Activated CD4-positive, alpha-beta T cell treated with anti-CD3 and anti-CD28 coated beads for 1 hour (primary cell): ENCODE measurements at places on chromosomes 5 and 9.

DNA sequence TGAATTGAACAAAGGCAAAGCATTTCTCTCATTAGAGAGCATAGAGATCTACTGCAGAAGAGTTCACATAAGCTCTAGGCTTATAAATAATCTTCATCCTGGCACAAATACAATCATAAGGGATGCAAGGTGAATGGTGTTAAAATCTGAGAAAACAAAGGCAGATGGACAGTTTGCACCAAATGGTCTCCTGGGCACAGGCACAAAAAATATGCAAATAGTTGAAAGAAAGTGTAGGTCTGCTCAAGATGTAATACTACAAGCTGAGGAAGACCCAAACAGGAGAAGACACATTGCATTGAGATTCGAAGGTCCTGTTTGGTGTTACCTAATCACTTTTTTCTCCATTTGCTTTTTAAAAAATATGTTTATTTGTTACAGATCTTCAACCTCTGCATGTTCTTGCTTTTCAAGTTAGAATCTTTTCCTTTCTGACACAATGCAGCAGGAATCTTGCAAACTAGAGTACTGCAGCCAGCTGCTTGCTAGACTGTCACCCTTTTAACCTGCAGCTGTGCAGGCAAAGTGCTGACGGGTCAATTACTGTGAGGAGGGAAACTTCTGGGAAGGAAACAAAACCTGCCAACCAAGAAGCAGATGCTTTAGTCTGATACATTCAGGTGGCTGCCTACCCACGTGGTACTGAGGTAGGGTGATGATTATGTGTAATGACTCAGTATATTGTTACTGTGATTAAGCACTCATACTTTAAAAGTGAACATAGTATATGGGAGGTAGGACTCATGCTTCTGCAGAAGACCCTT, 1048.6 kb upstream of the SEMA6A start:
- no peak for DNase-seq

GRCh38 chr5:57513785-57514184, 31.2 kb upstream of the ACTBL2 start:
- DNase-seq: no peak

GRCh38 chr9:112061152-112061740, 113.9 kb downstream of the SUSD1 start:
- DNase-seq: no peak

DNA sequence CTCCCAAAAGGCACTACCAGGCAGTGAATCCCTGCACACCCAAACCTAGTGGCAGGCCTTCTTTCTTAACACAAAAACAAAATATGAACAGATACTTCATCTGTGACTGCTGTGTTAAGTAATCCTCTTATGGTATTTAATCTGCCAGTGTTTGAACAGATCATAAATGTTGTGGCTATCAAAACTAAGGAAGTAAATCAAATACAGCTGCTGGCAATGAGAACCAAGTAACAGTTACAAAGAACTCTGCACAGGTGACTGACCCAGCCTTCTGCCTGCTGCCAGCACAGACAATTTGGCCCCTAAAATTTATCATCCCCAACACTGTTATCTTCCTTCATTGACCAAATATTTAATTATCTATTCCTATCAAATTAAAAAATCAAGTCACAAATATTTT, 78.0 kb downstream of the GNAQ start:
- no peak for DNase-seq

DNA sequence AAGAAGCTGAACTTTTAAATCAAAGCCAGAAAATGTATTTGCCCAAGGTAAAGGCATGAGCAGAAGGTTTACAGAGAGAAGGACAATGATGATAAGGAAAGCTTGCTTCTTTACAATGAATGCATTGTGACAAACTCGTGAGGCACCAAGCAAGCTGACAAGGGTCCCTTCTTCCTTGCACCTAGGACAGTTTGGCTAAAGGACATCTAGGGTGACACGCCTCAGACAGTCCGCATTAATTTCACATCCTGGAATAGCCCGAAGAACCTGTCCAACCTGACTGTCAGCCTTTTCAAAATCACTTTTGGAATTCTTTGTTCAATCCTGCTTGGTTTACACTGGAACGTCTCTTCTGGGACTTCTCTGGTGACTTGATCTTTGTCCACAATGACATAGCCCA, 146.4 kb upstream of the MAP3K1 start:
- no peak for DNase-seq

GRCh38 chr5:150623152-150623877, 17.1 kb upstream of the SYNPO start:
- DNase-seq: no peak

- DNase-seq: no peak
These were observed 812 bp downstream of the CETN3 start for GRCh38 chr5:90408571-90409317.

- no peak for DNase-seq
These were observed 330 bp downstream of the TBC1D2 start for GRCh38 chr9:98255061-98255577.

GRCh38 chr5:31614151-31615020, 24.5 kb upstream of the PDZD2 start:
- DNase-seq: no peak

GRCh38 chr5:23289162-23289561, 218.2 kb upstream of the PRDM9 start:
- DNase-seq: no peak

GRCh38 chr5:151171529-151171928, 13.9 kb upstream of the ANXA6 start:
- no peak for DNase-seq

DNA sequence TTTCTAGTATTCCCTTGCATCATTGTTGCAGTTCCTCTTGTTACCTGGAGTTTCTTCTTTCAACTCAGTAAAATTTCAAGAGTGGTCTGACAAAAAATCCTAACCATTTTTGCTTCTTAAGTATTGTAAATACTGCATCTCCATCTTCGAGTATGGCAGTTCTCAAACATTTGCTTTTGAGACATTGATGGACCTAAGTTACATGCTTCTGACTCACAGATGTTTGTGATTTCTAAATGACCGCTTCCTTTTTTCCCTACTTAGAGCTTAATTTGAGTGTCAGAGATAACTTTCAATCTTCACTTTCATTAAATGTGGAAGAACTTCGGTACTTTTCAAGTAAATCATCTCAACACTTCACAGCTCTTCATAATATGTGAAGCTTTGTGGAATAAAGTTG, 4.2 kb downstream of the UHRF2 start:
- no peak for DNase-seq

GRCh38 chr9:107049803-107050184, 186.8 kb downstream of the ZNF462 start:
- DNase-seq: no peak

GRCh38 chr5:131533836-131534235, 101.2 kb downstream of the RAPGEF6 start:
- DNase-seq: no peak

DNA sequence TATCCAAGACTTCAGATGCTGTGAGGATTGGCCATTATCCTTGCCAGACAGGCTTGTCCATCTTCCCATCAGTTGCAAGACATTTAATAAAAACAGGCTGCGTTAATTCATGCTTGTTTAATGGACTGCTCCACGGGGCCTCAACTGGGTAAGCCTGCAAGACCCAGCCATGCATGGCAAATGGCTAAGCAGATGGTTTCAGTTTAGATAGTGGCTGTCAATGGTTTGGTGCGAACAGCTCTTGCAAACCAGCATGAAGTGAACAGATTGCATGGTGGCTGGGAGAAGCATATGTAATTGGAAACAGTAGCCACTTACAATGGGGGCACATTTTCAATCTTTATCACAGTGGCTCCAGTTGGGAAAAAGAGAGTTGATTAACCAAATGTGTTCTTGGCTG, 628.2 kb upstream of the KLF4 start:
- no peak for DNase-seq

DNA sequence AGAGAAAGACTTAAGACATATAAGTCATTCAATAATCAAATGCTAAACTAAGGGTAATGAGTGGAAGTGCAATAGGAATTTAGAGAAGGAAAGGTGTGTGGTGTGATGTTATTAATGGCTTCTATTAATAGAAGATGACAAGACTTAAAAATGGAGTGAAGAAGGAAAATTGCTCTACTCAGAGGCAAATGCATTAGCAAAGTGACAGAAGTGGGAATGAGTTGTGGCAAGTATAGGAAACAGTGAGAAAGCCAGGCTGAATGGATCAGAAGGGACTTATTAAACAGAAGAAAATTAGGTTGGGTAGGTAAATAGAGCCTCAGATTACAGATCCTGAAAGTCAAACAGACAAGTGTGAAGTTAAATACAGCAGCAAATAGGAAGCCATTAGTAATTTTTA, 5.7 kb downstream of the SKIC3 start:
- DNase-seq: no peak

DNA sequence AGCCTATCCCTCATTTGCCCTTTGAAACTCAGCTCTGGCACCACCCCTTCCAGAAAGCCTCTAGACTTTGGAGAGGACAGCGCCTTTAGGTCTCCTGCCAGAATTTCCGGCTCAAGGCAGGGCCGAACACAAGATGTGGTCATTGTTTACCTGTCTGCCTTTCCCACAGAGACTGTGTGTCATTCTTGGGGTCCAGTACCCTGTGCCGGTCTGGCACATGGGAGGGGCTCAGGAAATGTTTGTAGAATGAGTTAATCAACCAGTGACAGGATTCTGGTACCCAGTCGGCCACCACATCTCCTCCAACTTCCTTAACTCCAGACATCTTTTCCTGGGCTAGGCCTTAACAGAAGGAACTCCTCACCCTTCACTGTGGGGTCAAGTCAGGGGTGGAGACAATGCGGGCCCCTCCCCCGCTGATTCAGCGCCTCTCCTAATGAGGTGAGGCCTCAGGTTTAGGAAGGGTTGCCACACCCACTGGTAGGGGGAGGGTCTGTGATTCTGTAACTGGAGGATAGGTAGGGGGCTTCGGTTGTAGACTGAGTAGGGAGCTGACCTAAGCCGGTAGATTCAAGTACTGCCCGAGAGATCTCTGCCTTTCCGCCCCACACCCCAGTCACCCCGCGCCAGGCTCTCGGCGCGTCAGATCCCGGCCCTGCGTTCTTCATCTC, 29.3 kb downstream of the PCDH1 start:
- DNase-seq: no peak
